ENCODE measurements at places on chromosomes 4 and X.

DNA sequence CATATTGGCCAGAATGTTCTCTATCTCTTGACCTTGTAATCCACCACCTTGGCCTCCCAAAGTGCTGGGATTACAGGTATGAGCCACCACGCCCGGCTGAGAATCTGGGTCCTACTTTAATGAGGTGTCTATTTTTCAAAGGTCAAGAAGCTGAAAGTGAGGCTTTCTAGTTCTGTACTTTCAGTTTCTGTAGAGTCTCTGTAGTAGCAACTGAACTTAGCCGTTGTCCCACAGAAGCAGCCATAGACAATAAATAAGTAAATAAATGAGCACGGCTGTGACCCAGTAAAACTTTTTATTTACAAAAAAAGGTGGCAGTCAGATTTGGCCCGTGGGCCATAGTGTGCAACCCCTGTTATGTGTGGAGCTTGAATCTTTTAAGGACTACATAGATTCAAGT lies 92.0 kb downstream of the FNIP2 start:
- no peak for DNase-seq

- DNase-seq = no peak
Observed at GRCh38 chr4:7159923-7160322, 32.4 kb upstream of the SORCS2 start.

- DNase-seq = no peak
Observed at GRCh38 chr4:55397126-55397436, 1.3 kb downstream of the TMEM165 start.

DNA sequence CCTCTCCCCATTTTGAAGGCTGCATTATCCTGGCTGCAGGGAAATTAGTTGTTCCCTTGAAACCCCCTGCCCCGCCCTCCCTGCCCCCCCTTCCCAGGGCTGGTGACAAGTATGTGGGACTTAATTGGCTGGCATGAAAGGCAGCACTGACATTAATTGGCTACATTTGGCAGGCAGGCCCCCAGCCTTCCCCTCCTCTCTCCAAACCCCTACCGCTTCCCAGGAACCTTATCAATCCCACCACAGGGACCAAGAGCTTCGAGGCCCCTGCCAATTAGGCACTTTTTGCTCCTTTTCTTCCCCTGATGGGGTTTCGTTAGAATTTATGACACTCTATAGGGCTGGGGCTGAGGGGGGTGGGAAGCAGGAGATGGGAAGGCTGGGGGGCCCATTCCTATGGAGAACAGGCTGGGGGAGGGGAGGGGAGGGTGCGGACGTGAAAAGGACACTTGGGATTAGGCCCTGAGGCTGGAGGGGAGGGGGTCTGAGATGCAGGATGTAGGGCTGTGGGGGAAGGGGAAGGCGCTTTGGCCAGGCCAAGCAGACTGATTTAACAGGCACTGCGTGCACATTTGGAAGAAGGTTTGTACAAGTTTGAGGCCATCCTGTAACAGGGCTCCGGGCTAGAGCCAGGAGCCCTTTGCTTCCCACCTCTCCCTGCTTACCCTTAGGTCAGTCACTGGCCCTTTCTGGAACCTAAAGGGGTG lies 52.2 kb downstream of the EFNB1 start:
- DNase-seq = no peak

DNA sequence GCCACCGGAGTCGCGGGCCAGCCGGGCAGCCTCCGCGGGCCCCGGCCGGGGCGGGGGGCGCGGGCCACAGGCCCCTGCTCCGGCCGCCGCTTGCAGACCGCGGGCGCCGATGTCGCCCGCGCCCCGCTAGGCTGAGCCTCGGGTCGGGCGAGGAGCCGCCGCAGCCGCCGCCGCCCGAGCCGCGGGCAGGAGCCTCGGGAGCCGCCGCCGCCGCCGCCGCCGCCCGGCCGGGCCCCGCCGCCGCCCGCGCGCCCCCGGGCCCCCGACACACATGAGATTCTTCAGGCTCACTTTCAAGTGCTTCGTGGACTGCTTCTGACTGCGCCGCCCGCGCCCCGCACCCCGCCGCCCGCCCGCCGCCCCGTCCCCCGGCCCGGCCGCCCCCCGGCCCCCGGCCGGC lies 345 bp downstream of the SLC6A8 start:
- no peak for DNase-seq

GRCh38 chrX:93422693-93423092 lies 250.7 kb downstream of the NAP1L3 start:
- DNase-seq = no peak

All from pulmonary artery endothelial cell (primary cell).